Right renal cortex interstitium (tissue), 3 donors: ENCODE measurements at places on chromosomes 13 and 19.

DNA sequence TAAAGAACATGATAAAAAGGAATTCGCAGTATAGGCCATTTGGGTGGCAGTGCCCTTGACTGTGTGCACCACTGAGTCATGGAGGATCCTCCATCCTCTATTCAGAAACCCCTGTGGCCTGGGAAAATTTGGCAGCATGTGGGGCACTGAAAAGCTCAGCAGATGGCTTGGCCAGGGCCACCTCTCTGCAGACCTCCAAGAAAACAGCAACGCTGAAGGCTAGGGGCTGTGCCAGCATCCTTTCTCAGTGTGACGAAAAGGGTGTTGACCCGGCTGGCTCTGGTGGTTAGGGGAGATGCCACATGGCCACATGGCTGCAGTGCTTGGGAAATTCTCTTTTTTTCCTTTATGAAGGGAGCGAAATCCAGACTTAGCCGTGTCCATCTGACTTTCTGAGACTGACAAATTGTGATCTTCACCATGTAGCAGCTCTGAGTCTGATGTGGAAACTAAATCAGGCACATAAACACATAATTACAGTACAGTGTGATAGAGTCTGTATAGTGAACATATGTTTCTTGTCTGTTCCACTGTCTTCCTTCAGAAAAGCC, 178.0 kb downstream of the KCTD12 start:
- no peak for DNase-seq

DNA sequence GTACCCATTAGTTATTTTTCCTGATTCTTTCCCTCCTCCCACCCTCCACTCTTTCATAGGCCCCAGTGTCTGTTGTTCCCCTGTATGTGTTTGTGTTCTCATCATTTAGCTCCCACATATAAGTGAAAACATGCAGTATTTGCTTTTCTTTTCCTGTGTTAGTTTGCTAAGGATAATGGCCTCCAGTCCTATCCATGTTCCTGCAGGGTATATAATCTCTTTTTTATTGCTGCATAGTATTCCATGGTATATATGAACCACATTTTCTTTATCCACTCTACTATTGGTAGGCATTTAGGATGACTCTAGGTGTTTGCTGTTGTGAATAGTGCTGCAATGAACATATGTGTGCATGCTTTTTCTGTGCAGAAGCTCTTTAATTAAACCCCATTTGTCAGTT, 79.4 kb downstream of the ZMYM2 start:
- DNase-seq = no peak

- no peak for DNase-seq
Measured at GRCh38 chr13:112857914-112858490, 111.0 kb upstream of the MCF2L start.

DNA sequence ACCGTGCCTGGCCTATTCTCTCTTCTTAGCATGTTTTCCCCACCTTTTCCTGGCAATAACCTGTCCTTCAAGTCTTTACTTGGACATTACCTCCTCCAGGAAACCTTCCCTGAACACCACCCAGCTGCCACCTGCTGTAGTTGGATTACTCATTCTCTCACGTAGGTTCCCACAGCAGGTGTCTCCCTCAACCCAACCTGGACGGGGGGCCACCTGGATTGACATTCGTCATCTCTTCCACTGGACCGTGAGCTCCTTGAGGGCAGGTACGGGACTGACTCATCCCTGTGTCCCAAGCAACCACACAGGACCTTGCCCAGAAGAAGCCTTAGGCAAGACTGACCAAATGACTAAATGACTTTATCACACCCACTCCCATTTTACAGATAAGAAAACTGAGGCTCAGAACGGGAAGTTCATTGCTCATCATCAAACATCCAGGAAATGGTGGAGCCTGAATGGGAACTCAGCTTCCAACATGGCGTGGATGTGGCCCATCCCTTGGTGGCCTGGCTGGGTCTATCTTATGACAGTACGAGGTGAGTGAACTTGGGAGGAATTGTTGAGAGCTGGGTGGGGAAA, 3.5 kb upstream of the KLK6 start:
- DNase-seq = no peak

GRCh38 chr13:109150696-109151095, 521.3 kb downstream of the MYO16 start:
- DNase-seq = no peak

DNA sequence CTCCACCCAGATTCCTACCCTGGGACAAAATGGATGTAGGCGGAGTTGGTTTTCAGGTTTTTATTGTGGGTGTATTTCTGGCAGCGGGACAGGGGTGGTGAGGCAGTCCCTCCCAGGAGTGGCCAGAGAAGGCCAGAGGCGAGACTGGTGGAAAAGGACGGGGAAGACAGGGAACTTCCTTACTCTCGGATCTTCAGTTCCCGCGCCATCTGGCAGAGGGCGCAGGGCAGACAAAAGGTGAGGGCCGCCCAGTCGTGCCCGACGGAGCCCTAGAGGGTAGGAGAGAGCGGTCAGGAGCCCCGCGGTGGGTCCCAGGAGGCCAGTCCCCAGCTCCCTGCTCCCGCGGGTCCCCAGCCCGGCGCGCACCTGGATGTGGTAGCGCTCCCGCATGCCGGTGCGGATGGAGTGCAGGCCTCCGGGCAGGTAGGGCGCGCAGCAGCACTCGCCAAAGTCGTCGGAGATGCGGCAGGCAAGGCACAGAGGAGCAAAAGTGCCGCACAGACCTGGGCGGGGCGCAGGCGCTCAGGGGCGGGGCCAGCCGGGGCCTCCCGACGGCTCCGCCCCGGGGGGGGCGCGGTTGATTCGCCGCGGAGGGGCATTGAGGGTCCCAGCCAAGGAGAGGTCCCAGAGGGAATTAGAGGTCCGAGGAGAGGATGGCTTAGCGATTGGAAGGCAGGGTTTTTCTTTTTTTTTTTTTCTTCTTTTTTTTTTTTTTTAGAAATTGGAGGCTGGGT, 3.0 kb downstream of the CNFN start:
- DNase-seq = no peak

- DNase-seq = no peak
Measured at GRCh38 chr19:56125806-56126590, 4.9 kb upstream of the ZNF787 start.

GRCh38 chr13:31321457-31321856, 121.7 kb downstream of the B3GLCT start:
- no peak for DNase-seq

DNA sequence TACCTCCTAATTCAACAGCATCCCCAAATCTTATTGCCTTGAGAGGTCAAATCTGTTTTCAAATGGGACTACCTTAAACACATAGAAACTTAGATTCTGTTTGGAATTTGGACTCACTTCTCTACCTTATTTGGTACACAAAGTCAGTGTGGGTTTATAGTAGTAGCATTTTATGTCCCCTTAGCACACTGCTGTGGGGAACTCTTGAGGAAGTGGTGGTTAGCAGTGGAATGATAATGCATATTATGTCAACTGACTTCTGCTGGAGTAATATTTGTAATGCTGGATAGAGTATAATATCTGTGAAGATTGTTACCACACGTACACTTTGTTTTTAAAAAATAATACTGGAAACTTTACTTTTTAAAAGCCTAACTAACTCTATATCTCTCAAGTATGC, 386.3 kb downstream of the NDFIP2 start:
- no peak for DNase-seq

DNA sequence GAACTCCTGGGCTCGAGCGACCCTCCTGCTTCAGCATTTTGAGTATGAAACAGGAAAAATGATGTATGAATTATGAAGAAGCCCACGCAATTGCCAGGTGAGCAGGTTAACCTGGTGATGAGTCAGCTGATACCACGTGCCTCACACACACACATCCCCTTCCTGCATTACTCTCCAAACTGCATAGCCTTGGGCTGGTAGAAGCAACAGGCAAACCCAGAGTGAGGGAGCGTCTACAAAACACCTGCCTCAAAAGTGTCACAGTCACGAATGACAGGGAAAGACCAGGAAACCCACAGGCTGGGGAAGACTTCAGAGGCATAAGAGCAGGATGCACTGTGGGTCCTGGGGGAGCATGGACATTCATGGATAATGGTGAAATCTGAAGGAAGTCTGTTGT, 192.8 kb upstream of the IRS2 start:
- DNase-seq = no peak

GRCh38 chr19:35349614-35350521, 2.2 kb downstream of the FFAR1 start:
- no peak for DNase-seq

DNA sequence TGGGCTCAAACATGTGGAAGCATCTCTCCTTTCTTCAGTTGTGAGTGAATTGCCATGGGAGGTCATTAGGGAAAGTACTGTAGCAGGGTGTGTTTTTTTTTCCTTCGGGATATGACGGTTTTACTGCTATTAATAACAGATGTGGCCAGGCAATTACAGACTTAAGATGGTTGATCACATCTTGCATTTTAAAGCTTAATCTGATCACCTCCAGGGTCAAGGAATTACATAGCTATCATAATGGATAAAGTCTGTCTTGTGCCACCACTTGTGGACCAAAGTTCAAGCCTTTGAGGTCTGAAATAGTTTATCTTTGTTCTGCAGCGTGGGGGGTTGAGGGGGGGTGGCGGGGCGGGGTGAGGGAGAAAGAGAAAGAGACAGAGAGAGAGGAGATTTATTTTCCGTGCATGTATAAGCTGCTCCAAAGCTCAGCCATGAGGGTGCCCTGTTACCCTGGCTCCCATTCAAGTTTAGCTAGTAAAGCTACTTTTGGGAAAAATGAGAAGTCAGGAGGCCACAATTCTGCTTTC, 5.5 kb upstream of the SERP2 start:
- no peak for DNase-seq

- DNase-seq = no peak
Measured at GRCh38 chr19:9407827-9408226, 27.5 kb downstream of the ZNF266 start.

DNA sequence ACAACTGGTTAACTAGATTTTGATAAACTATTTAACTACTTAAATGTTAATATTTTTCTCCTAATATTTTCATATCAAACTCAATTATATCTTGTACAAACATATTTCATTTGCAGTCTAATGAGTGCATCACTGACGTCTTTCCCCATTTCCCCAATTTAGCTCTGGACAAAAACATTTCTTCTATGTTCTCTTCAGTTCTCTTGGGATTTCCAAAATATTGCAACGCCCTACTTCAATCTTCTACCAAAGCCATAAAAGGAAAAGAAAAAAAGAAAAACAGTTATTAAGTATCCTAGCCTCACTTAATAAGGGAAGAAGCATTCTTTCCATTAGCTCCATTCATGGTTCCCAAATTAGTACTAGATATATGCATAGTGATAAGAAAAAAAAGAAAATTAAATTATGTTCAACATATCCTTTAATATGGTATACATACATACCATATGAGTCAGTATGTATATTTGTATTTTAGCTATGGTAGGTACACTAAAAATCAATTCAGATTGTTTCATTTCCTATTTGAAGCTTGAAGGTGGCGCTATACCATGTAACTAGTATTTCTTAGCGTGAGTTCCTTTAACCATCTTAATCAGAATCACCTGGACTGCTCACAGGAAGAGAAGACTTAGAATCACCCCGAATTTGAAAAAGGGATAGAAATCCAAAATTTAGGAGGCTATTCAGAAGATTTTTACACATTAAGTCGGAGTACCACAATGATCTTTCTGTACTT, 9.9 kb downstream of the FBXL3 start:
- no peak for DNase-seq

GRCh38 chr13:103961129-103961528, 894.9 kb upstream of the SLC10A2 start:
- no peak for DNase-seq

DNA sequence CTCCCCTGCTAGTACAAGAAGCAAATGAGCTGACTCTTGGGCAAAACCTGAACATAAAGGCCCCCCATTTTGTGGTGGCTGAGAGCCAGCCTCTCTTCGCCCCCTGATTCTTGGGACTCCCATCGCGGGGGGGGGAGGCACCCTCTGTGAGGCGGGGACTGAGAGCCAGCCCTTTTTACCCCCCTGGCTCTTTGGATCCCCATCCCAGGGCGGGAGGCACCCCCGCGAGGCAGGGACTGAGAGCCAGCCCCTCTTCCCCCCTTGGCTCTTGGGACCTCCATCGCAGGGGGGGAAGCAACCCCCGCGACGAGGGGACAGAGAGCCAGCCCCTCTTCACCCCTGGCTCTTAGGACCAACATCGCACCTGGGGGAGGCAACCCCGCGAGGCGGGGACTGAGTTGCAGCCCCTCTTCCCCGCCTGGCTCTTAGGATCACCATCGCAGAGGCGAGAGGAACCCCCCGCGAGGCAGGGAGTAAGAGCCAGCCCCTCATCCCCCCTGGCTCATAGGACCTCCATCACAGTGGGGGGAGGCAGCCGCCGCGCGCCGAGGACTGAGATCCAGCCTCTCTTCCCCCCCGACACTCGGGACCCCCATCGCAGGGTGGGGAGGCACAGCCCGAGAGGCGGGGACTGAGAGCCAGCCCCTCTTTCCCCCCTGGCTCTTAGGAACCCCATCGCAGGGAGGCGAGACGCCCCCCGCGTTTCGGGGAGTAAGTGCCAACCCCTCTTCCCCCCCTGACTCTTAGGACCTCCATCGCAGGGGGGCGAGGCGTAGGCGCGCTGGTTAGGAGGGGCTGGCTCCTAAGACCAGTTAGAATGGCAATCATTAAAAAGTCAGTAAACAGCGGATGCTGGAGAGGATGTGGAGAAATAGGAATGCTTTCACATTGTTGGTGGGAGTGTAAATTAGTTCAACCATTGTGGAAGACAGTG, 2428.4 kb upstream of the PCDH20 start:
- no peak for DNase-seq

GRCh38 chr19:58578012-58578925, 5.1 kb upstream of the MZF1 start:
- DNase-seq = no peak

DNA sequence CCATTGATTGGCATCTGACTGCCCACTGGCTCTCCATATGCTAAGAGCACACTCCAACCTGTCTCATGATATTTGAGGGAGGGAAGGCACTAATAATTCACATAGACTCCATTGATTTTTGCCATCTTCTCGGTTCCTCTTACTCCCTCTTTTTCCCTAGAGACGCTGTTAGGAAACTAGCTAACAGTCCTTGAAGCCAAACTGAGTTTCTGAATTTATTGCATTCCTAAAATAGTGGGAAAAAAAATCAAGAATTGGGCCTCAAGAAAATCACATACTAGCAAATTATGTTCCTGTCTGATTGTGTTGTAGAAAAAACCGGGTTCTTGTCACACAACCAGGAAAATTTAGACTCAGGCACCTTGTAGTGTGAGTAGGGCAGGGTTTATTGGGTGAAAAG, 86.4 kb upstream of the SLC7A1 start:
- DNase-seq = no peak

DNA sequence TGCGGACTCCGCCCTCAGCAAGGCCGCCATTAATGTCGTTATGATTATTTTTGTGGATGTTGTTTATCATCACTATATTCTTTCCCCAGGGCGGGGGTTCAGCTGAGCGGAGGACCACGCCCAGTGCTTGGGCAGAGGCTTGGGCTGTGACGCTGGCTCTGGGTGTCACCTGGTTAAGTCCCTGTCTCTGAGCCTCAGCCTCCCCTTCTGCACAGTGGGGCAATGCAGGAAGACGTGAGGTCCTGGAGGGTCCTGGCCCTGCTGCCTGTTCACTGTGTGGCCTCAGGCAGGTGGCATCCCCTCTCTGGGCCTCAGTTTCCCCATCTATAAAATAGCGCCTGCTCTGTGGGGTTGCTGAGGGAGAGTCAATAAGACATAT, 32.5 kb downstream of the NFIC start:
- no peak for DNase-seq
